ENCODE measurements at places on chromosomes 1 and 21.

GRCh38 chr1:54798769-54799641, 2.1 kb downstream of the TTC22 start:
- no peak for DNase-seq

DNA sequence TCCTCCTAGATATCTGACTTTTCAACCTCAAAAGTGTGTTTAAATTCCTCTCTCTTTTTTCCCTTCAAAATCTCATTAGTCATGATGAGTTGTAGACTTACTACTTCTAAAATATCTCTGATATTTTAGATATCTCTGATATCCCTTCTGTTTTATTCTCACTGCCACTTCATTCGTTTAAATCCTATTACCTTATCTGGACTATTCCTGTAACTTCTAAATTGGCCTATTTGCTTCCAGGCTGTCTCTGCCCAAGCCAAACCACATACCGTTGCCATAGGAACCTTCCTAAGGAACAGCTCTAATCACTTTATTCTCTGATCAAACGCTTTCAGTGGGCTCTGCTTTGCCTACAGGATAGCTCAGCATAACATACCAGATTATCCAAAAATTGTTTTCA, 333.1 kb upstream of the CHRM3 start:
- no peak for DNase-seq

DNA sequence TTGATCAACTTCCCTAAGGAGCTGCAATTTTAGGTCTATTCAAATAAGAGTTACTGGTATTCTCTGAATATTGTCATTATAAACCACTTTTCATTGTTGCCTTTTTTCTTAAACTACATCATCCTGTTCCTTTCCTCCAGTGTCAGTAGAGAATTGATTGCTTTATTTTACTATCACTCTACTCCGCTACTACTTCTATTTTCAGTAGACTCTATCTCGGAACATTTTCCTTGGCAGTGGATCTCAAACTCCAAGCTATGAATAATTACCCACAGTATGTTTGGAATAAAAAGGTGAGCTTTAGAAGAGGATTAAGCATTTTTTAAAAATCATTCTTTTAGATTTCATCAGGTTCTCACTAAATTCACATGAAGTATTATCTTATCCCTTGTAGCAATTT, 224.9 kb downstream of the GREM2 start:
- DNase-seq = no peak

- no peak for DNase-seq
These were observed 136.7 kb upstream of the RAVER2 start for GRCh38 chr1:64608005-64608650.

DNA sequence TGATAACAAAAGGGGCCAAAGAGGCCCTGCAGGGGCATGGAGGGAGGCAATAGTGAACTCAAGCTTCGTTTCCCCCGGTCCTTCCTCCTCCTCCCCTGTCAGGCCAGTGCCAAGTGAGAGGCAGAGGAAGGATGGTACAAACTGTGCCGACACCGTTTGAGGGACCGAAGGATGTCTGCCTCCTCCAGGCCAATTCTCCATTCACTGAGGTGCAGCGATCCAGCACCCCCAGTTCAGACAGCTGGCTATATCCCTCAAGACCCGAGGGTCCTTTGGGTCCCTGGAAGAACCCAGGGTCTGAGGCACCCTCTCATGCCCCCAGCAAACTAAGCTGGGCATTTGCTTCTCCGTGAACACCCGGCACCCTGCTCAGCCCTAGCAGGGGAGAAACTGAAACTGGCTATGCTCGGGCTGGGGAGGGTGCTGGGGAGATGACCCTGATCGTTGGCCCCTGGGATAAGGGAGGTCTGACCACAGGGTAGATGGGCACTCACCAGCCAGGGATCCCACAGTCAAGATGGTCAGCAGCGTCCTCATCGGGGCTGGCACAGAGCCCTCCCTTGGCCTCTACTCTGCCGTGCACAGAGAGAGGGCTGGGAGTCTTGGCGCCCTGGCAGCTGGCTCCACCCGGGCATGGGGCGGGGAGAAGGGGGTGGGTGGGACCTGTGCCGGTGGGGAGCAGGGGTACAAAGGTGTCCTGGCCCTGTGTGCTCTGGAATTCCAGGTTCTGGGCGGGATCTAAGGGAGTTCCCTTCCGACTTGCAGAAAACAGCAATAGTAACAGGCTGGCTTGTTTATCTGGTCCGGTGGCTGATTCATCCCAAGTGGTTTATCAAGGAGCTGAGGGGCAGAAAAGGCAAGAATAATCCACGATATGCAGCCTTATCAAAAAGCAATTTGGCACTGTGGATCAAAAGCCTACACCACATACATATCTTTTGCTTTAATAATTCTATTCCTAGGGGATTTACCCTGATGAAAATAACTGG, at the start of gene IL22RA1:
Gene IL22RA1, minus strand, starts transcription at position 595 of the 989 bp plus-strand sequence. Its CDS starts 58 bp downstream, at position 537.
- no peak for DNase-seq

GRCh38 chr21:34311561-34312330, 52.1 kb upstream of the KCNE2 start:
- no peak for DNase-seq

DNA sequence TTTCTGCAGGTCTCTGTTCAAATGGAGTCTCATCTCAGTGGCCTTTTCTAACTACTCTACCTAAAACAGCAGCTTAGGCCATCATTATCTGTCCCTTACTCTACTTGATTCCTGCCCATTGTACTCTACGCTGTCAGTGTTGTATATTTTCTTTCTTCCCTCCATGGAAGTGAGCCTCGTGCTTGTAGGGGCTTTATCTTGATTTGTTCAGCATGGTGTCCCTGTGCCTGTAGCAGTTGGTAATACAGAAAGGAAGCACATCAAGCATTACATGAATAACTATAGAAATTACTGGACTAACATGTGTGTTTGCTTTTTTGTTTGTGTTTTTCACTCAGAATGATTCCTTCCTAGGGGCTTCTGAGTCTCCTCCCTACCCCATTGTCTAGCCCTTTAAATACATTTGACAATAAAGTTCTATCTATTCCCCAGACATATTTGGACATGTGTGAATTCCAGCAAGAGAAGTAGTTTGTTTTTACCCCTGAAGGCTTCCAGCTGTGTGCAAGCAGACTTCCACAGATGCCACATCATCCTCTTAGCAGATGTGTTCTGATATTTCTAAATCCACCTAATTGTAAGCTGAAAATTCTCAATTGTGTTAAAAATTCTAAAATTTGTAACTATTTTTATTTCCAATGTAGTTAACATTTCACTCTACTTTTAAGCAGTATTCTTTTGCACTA, 40.3 kb downstream of the PRMT2 start:
- no peak for DNase-seq

DNA sequence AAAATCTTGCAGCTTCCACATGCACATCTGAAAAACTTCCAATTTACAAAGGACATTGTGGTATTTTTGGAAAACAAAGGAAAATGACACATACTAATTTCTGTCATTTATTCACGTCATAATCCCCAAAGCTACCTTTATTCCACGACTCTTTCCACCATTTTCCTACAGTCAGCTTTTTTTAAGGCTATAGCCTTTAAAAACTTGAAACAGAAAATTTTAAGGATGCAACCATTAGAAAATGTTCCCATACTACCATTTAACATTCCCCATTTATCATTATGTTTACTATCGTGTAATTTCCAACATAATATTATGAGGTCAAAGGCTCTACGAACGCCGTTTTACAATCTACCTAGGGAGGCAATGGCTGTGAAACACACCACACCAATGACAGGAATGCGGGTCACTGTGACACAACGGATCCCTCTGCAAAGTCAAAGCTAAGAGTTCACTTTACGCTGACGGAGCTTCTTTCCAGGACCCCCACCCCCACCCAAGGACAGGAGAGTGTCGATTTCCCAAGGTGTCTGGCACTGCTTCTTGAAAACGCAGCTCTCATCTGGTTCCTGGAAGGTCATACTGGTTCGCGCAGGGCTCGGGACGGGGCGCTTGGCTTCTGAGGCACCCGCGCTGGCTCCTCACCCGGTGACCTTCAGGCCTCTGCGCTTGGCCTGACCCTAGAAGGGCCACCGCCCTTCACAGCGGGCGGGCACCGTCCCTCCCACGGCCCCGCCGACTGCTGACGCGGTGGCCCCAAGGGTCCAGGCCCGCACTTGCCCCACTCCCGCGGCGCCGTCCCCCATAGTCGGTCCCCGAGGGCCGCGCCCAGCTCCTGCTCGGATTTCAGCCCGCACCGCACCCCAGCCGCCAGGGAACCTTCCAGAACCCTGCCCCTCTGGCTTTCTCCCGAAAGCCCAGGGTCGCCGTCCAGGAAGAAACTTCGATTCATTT, 50.5 kb upstream of the ATF3 start:
- DNase-seq = peak; percentile 75

GRCh38 chr1:145878724-145879123, 6.9 kb downstream of the ANKRD35 start:
- DNase-seq = no peak

DNA sequence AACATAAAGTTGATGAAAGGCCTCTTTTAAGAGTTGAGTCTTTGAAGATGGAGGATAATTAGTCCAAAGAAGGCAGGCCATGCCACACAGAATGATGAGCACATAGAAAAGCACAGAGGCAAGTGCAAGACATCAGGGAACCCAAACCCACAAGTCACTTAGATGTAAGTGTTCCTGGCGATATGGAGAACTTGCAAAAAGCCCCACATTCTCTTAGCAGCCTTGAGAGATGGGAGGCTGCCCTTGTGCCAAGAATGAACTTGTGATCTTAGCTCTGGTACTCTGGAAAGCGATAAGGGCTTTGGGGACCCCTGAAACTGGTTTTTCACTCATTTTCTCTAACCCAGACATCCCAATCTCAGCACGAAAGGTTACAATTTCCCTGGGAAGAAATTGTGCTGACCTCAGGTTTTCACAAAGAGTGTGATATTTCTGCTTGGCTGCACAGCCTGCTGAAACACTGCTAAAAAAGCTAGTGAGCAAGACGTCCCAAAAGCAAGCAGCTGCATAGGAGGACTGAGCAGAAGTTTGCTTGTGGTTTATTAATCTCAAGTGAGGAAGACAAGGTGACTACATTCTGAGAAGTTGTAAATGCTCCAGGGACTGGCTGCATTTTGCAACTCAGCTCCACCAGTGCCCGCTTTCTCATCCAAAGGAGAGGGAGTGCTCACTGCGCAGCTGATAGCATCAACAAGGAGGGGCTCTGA, 496.9 kb upstream of the CAMK1G start:
- DNase-seq = no peak

DNA sequence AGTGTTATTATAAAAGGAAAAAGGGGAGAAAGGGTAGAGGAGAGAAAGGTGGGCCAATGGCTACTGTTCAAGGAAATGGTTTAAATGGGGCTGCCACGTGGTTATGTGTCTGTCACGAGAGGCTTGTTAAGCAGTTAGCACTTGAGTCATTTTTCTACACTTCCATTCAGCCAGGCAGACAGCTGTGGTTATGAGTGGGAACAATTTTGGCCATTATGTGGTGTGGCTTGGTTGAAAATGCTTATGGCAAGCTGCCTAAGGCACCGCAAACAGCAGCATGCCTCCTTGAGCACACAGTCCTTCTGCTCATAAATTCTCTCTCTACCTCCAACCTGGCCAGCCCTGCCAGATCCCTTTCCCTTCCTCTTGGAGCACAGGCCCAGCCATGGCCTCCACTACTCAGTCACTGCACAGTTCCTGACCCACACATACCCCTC, 3.2 kb upstream of the SRM start:
- DNase-seq = no peak

GRCh38 chr1:170749959-170750358, 86.0 kb downstream of the PRRX1 start:
- no peak for DNase-seq

GRCh38 chr1:176656257-176656995, 193.5 kb downstream of the PAPPA2 start:
- DNase-seq = no peak

DNA sequence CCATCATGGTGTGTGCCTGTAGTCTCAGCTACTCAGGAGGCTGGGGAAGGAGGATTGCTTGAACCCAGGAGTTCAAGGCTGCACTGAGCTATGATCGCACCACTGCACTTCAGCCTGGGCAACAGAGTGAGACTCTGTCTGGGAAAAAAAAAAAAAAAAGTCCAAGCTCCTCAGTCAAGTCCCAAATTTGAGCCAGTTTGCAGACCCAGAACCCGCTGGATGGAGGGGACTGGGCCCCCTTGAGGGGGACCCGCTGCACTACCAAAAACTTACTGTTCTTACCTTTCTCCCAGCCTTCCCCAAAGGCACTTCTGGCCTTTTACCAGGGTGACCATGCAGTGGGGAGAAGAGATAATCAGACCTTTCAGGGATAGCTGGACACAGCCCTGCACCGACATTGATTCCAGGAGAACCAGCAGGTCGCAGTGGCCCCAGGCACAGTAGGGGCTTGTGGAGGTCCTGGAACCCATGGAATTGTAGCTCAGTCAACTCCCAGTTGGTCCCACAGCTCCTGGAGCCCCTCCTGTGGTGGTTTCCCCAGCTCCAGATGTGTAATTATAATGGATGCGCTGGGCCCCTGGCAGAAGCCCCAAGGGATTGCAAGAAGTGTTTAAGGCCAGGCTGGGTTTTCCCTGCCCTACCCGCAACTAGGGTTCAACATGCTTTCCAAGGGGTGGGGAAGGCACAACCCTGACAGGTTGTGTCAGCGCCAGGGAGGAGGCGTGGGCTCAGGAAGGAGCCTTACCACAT, 4.1 kb upstream of the WNT9A start:
- DNase-seq = no peak

- DNase-seq = no peak
These were observed 33.0 kb downstream of the SETD4 start for GRCh38 chr21:36027347-36027746.

- DNase-seq = no peak
These were observed 20.1 kb downstream of the CFHR5 start for GRCh38 chr1:196997423-196997822.

- DNase-seq = no peak
These were observed 919 bp downstream of the SLAMF6 start for GRCh38 chr1:160522136-160522535.

DNA sequence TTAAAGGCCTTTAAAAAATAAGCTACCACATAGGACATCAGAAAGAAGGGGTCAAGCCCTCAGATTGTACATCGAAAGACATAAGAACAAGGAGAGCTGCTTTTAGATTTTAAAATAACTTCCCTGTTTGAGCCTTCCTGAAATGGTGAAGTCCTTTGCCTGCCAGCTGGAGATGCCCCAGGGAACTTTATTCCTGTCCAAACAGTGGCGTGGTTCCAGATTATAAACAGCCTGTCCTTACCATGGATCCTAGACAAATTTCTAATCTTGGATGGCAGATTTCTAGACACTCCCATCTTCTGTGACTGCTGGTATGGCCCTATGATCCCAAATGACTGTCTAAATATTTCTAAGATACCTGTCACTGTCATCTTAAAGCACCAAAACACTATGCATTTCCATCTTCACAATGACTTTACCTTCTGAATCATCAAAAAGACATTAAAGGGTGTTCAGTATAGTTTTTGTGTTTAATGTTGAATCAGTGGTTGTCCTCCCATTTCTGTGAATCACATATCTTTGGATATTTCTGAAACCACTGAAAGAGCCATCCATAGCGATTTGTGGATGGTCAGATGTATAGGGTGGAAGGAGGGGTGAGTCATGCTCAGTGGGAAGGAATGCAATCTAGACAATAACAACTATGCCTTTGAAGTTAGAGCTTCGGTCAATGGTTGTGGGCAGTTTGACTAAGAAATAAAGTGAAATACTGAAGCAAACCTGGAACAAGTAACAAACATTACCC, 23.2 kb downstream of the ILDR2 start:
- DNase-seq = no peak

GRCh38 chr1:13697738-13698137, 2.2 kb upstream of the PRDM2 start:
- DNase-seq = no peak
